NCI-H1436 treated with DMSO at 0.1 percent for 48 hours (cell line): ENCODE measurements at places on chromosomes 1 and 21.

GRCh38 chr1:171583591-171584201 is 38.3 kb upstream of the MYOCOS start:
- DNase-seq = no peak

GRCh38 chr1:67919274-67920072 is 86.2 kb upstream of the GNG12 start:
- no peak for DNase-seq

GRCh38 chr1:109807822-109808680 is 44.3 kb upstream of the EPS8L3 start:
- no peak for DNase-seq

DNA sequence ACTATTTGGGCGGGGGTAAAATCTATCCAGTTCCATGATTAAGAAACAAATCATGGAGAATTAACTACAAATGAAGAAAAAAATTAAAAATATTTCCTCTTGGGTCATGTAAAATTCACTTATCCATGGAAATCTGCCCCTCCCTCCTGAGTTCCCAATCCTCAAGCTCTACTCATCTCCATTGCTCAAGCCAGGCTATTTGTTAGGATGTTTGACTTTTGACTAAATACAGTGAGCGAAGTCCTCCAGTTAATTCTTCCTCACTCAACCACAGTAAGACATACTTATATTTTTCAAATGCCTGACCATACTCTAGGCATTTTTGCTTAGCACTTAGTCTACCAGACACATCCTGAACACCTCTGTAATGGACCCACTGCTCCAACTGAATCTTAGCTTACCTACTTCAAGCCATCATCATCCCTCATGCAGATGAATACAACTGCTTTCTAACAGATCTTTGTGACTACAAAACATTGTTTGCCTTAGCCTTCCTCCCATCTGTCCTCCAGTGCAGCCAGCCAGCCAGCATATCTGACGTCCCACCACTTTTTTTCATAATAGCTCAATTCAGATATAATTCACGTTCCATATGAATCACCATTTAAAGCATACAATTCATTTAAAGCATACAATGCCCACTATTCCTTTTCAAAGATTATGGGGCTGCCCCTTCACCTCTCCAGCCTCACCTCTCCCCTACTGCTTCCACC is 154.2 kb downstream of the RERE start:
- DNase-seq = no peak

GRCh38 chr1:111535256-111536191 is 32.1 kb upstream of the ADORA3 start:
- no peak for DNase-seq

GRCh38 chr1:34846265-34846664 is 13.3 kb downstream of the SMIM12 start:
- DNase-seq = no peak

DNA sequence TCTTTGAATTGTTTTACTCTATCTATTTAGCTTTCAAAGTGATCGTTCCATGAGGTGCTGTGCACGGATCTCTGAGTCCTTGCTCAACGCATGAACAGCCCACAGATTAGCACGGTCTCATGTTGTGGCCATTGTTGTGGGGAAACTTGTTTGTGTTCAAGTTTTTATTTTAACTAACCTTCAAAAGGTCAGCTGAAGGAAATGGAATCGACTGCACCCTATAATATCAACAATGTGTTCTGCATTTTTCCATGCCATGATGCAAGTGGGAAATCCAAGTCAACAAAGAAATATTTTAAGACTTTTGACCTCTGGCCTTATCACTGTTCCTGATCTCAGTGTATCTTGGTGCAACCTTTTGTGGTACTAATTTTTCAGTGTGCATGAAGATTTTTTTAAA is 6.1 kb downstream of the SH2D1B start:
- DNase-seq = no peak
